Kidney (tissue), 22 donors: ENCODE measurements at places on chromosomes 12 and 14. TPM values are rescaled to one million over a fixed set of nuclear protein-coding genes. Genes with fewer than 3 reads are reported as not detected.
A peak's percentile ranks its signal among the peaks of the same experiment; 100 is the strongest.

Gene SCN8A
- 1.4 TPM for total RNA-seq

Gene PIK3C2G
- 5.8 TPM for total RNA-seq

Gene KRT80
- total RNA-seq = 12.3 TPM

Gene FERMT2
- 78.2 TPM for total RNA-seq

Gene ITFG2
- 48.2 TPM for total RNA-seq

- H3K4me3 ChIP-seq = no peak overlapping the region
- no peaks in the 10 kb centered on the region for H3K27me3 ChIP-seq
- DNase-seq = no peak
- no peaks in the 10 kb centered on the region for H3K4me1 ChIP-seq
- H3K27ac ChIP-seq = no peak overlapping the region
- H3K36me3 ChIP-seq = no peaks in the 10 kb centered on the region
Measured at GRCh38 chr12:16285586-16285985, 8.1 kb upstream of the SLC15A5 start.

DNA sequence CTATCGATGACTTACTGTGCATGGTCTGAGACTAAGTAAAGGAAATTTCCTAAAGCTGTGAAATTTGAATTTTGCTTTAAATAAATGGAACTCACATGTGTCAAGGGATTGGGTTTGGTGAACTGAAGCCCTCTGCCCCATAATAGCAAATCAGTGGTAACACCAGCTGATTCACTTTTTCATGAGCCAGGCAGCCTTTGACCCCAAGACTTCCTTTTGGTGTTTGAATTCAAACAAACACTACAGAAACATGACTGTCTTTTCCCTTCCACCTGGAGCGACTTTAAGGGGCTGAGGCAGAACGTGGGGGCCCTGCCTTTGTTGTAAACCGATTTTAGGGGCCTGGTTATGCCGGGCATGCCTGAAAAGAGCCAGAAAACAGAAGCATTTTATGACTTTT lies 28.8 kb downstream of the KCTD10 start:
- peaks cover 4% of the 10 kb centered on the region for H3K4me1 ChIP-seq
- H3K27ac ChIP-seq = no peak overlapping the region
- H3K27me3 ChIP-seq = no peaks in the 10 kb centered on the region
- no peak overlapping the region for H3K4me3 ChIP-seq
- no peak for DNase-seq
- H3K36me3 ChIP-seq = peaks cover 20% of the 10 kb centered on the region

DNA sequence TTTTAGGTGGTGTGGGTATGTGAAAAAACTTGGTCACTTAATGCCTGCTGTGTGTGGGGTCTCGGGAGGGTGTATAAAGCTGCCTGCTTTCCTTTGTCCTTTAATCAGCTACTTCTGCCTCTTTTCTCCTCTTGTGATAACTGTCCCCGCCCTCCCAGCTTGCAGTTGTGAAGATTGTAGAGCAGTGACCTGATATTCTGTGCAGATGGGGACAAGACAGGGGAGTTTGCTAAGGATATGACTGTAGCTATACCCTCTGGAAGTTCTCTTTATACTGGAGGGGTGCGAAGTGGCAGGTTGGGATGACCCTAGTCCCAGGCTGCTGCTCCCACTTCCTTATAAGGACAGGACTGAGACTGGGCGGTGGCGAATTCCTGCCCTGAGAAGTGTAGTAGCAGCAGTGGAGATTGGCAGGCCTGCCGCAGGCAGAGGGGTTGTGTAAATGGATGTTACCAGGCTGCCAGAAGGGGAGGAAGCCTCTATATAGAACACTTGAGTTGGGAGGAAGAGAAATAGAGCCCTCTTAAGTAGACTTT lies 835 bp downstream of the MYL6 start:
- peak; percentile 77 for DNase-seq
- peaks cover 2% of the 10 kb centered on the region for H3K4me1 ChIP-seq
- H3K4me3 ChIP-seq = peak overlapping the region; percentile 95
- H3K27ac ChIP-seq = peak overlapping the region; percentile 98
- H3K36me3 ChIP-seq = peaks cover 9% of the 10 kb centered on the region

- H3K4me3 ChIP-seq = no peak overlapping the region
- no peak overlapping the region for H3K27ac ChIP-seq
- no peaks in the 10 kb centered on the region for H3K27me3 ChIP-seq
- H3K36me3 ChIP-seq = no peaks in the 10 kb centered on the region
- H3K4me1 ChIP-seq = peaks cover 21% of the 10 kb centered on the region
Measured at GRCh38 chr12:75974323-75975187, 57.0 kb downstream of the PHLDA1 start.

- peaks cover 8% of the 10 kb centered on the region for H3K4me1 ChIP-seq
- peaks cover 21% of the 10 kb centered on the region for H3K36me3 ChIP-seq
- no peak for DNase-seq
Measured at GRCh38 chr12:130872179-130873096, 572 bp downstream of the RAN start.

GRCh38 chr12:105253866-105254513 lies 18.0 kb upstream of the APPL2 start:
- H3K27ac ChIP-seq = no peak overlapping the region
- H3K36me3 ChIP-seq = no peaks in the 10 kb centered on the region
- H3K4me1 ChIP-seq = no peaks in the 10 kb centered on the region
- H3K27me3 ChIP-seq = no peaks in the 10 kb centered on the region
- H3K4me3 ChIP-seq = no peak overlapping the region
- no peak for DNase-seq

- no peak for DNase-seq
- no peaks in the 10 kb centered on the region for H3K4me1 ChIP-seq
- H3K27me3 ChIP-seq = no peaks in the 10 kb centered on the region
Measured at GRCh38 chr12:121159467-121160307, 27.0 kb downstream of the P2RX7 start.

- peaks cover 12% of the 10 kb centered on the region for H3K4me1 ChIP-seq
- no peak for DNase-seq
- no peaks in the 10 kb centered on the region for H3K36me3 ChIP-seq
- no peak overlapping the region for H3K27ac ChIP-seq
- H3K4me3 ChIP-seq = no peak overlapping the region
Measured at GRCh38 chr12:116380108-116380507, 102.6 kb upstream of the MED13L start.

DNA sequence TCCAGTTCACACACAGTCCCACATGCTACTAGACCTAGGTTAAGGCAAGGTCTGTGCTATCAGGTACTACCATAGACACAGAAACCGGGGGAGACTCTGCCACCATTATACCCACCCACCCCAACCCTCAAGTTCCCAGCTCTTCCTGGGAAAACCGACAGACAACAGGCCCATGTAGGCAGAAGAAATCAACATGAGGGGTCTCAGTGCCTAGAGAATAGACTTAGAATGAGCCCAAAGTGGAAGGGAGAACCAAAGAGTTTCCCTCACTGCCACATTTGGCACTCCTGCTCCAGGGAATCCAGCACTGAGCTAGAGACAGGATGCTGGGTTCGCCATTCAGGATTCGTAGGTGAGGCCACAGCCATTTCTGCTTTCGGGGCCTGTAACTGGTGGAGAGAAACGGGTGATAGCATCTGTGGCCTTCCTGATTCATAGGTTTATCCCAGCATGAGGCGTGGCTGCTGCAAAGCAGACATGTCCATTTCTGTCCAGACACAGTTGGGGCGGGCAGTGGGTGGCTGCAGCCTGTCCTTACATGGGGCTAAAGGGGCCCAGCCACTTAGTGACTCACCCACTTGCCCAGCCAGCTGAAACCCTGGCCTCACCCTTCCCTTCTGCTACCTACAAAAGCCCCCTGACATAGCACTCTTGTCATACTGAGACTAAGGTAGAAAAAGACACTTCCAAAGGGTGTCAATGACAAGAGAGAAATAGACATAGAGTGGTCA lies 69.4 kb downstream of the IRF2BPL start:
- no peak overlapping the region for H3K4me3 ChIP-seq
- DNase-seq = no peak
- H3K36me3 ChIP-seq = no peaks in the 10 kb centered on the region
- H3K27ac ChIP-seq = peak overlapping the region; percentile 26
- no peaks in the 10 kb centered on the region for H3K27me3 ChIP-seq

- H3K4me3 ChIP-seq = no peak overlapping the region
- no peak for DNase-seq
- H3K27me3 ChIP-seq = no peaks in the 10 kb centered on the region
- H3K4me1 ChIP-seq = no peaks in the 10 kb centered on the region
Measured at GRCh38 chr12:58809064-58809607, 111.2 kb downstream of the LRIG3 start.

DNA sequence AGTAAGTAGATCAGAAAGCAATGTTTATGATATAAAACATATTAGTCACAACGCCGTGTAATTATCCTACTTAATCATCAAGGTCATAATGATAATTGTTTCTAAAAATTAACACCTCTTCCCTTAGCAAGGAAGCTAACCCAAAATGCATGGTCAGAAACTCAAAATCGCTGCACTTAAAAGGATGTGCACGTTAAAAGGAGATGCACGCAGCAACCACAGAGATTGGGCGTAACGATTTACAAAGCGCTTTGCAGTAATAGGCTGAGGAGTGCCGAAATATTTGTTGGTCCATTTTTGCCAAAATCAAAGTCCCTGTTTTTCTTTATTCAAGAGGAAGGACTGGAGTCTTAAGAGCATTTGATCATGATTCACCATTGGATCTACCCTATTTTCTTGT lies 1077.2 kb downstream of the VRK1 start:
- no peak for DNase-seq
- H3K27ac ChIP-seq = no peak overlapping the region
- H3K36me3 ChIP-seq = no peaks in the 10 kb centered on the region
- H3K4me1 ChIP-seq = no peaks in the 10 kb centered on the region
- no peaks in the 10 kb centered on the region for H3K27me3 ChIP-seq
- no peak overlapping the region for H3K4me3 ChIP-seq

DNA sequence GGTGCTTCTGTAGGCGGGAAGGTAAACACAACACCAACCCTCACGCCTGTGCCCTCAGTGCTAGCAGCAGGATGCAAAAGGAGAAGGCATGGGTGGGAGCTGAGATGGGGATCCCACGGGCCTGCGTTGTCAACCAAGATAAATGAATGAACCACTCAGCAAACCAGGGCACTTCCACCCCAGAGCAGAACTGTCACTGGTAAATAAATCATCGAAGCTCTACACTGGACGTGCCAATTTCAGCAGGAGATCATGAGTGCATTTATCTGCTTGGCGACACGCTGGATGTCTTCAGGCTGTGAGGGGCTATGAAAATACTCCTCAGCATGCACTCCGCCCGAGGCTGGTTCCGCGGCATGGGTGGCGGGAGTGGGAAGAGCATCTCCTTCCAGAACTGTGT lies 33.2 kb downstream of the HSPB8 start:
- H3K36me3 ChIP-seq = no peaks in the 10 kb centered on the region
- H3K4me3 ChIP-seq = no peak overlapping the region
- no peak overlapping the region for H3K27ac ChIP-seq
- no peaks in the 10 kb centered on the region for H3K4me1 ChIP-seq

- no peaks in the 10 kb centered on the region for H3K36me3 ChIP-seq
- H3K4me3 ChIP-seq = no peak overlapping the region
- H3K27me3 ChIP-seq = no peaks in the 10 kb centered on the region
- no peaks in the 10 kb centered on the region for H3K4me1 ChIP-seq
- no peak overlapping the region for H3K27ac ChIP-seq
Measured at GRCh38 chr14:93009471-93010129, 86.7 kb downstream of the CHGA start.

GRCh38 chr12:87272851-87273250 lies 756.4 kb downstream of the C12orf50 start:
- no peaks in the 10 kb centered on the region for H3K4me1 ChIP-seq
- no peak for DNase-seq
- no peak overlapping the region for H3K27ac ChIP-seq
- no peak overlapping the region for H3K4me3 ChIP-seq

GRCh38 chr14:69356903-69357543 lies 41.1 kb downstream of the ERH start:
- H3K4me3 ChIP-seq = no peak overlapping the region
- no peak for DNase-seq
- no peaks in the 10 kb centered on the region for H3K27me3 ChIP-seq
- H3K4me1 ChIP-seq = no peaks in the 10 kb centered on the region
- no peaks in the 10 kb centered on the region for H3K36me3 ChIP-seq
- H3K27ac ChIP-seq = no peak overlapping the region

- H3K4me1 ChIP-seq = no peaks in the 10 kb centered on the region
- no peak overlapping the region for H3K27ac ChIP-seq
- DNase-seq = no peak
- no peak overlapping the region for H3K4me3 ChIP-seq
- H3K27me3 ChIP-seq = no peaks in the 10 kb centered on the region
Measured at GRCh38 chr14:72094844-72095582, 162.8 kb downstream of the RGS6 start.

- no peak overlapping the region for H3K27ac ChIP-seq
- H3K4me3 ChIP-seq = no peak overlapping the region
- no peak for DNase-seq
Measured at GRCh38 chr12:2557597-2557996, 237.2 kb upstream of the FKBP4 start.

DNA sequence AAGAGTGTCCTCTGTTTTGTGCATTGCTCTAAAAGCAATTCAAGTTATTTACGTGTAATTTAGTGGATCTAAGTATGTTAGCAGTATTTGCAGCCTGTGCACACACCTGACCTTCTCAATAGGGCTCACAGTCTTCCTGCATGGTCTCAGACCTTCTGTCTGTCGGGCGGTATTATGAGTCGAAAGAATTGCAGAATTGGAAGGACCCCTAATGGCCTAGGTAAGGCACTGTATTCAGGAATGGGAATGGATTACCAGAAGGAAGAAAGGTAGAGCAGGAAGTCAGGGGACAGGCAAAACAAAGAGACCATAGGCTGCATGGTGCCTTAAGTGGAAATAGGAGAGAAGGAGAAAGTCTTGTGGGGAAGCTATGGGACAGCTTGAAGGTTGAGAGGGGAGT lies 341.6 kb downstream of the VRK1 start:
- no peaks in the 10 kb centered on the region for H3K4me1 ChIP-seq
- no peaks in the 10 kb centered on the region for H3K27me3 ChIP-seq
- no peak overlapping the region for H3K27ac ChIP-seq
- no peak for DNase-seq
- no peak overlapping the region for H3K4me3 ChIP-seq

GRCh38 chr12:915090-915489 lies 34.4 kb downstream of the RAD52 start:
- H3K4me1 ChIP-seq = no peaks in the 10 kb centered on the region
- H3K27me3 ChIP-seq = no peaks in the 10 kb centered on the region
- H3K36me3 ChIP-seq = peaks cover 21% of the 10 kb centered on the region
- H3K4me3 ChIP-seq = no peak overlapping the region
- H3K27ac ChIP-seq = no peak overlapping the region

- no peak overlapping the region for H3K4me3 ChIP-seq
- peaks cover 2% of the 10 kb centered on the region for H3K4me1 ChIP-seq
- DNase-seq = no peak
Measured at GRCh38 chr12:47218191-47218654, 138.5 kb upstream of the AMIGO2 start.

DNA sequence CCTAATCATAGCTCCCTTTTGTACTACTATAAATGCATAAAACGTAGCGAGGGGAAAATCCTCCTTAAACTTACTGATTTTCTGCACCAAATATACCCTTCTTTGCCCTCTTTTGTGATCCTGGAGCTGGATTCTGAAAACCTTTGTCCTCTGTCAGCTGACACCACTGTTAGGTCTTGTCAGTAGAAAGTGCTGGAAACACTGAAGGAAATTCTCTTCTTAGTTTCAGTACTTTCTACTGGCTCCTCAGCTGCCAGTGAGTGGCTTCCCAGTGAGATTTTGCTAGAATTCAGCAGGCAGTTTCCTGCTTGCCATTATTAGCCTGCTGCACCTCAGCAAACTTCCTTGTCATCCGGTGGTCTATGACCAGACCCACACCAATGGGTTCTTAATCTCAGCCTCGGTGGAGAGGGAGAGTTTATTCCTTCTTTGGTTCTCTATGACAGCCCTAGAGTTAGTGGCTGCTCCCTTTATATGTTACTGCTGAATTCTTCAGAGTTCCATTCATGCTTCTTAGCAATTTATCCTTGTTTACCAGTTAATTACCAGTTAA lies 476.2 kb downstream of the FSCB start:
- no peak overlapping the region for H3K27ac ChIP-seq
- H3K4me3 ChIP-seq = no peak overlapping the region
- H3K27me3 ChIP-seq = no peaks in the 10 kb centered on the region
- no peaks in the 10 kb centered on the region for H3K4me1 ChIP-seq
- DNase-seq = no peak
- no peaks in the 10 kb centered on the region for H3K36me3 ChIP-seq
